ENCODE measurements at places on chromosomes 1 and 21.

DNA sequence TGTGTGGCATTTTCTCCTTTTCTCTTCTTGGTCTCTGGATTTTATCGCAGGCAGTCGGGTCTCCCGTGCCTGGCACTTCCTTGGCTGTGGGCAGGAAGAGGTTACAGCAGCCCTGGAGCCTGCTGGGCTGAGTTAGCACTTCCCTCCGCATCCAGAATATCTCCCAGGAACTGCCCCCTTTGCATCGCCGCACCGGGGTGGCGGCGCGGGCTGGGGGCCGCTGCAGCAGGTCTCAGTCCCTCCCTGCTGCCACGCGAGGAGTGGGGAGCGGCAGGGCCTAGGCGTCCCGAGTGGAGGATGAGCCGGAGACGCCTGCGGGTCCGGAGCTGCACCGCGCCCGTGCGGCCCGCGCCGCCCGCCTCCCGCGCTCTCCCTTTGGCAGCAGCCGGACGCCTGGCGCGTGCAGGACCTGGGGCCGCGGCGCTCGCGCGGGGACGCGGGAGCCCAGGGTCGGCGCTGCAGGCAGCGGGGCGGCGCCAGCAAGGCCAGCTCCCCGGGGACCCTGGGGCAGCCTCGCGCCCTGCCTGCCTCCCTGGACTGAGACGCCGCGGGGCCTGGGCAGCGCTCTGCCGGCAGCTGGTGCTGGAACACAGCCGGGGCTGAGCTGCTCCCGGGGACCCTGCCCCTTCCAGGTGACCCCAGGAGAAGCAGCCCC is 192.8 kb downstream of the PRDM2 start:
- DNase-seq, result no peak

- DNase-seq, result no peak
Measured at GRCh38 chr1:102790997-102791396, 317.3 kb downstream of the COL11A1 start.

GRCh38 chr1:181551249-181551648 is 67.9 kb downstream of the CACNA1E start:
- DNase-seq, result no peak

GRCh38 chr1:172938681-172939080 is 112.1 kb downstream of the TNFSF18 start:
- no peak for DNase-seq

GRCh38 chr1:228204958-228205357 is 2.9 kb upstream of the OBSCN start:
- no peak for DNase-seq

DNA sequence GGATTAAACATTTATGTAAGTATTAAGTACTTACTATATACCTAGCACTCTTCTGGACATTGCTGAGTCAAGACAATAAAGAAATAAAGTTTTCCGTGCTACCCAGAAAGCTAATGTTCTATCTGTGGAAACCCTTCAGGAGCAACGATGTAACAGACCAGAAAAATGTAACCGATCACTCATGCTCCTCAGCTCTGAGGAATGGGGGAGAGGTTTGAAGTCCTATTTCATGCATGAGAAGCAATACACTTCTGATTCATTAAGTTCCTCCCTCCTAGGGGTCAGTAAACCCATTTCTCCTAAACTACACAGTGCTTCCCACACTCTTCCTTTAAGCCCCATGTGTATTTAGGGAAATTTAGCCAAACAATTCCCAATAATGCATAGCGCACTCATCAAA is 25.6 kb upstream of the KAZN start:
- DNase-seq, result no peak

DNA sequence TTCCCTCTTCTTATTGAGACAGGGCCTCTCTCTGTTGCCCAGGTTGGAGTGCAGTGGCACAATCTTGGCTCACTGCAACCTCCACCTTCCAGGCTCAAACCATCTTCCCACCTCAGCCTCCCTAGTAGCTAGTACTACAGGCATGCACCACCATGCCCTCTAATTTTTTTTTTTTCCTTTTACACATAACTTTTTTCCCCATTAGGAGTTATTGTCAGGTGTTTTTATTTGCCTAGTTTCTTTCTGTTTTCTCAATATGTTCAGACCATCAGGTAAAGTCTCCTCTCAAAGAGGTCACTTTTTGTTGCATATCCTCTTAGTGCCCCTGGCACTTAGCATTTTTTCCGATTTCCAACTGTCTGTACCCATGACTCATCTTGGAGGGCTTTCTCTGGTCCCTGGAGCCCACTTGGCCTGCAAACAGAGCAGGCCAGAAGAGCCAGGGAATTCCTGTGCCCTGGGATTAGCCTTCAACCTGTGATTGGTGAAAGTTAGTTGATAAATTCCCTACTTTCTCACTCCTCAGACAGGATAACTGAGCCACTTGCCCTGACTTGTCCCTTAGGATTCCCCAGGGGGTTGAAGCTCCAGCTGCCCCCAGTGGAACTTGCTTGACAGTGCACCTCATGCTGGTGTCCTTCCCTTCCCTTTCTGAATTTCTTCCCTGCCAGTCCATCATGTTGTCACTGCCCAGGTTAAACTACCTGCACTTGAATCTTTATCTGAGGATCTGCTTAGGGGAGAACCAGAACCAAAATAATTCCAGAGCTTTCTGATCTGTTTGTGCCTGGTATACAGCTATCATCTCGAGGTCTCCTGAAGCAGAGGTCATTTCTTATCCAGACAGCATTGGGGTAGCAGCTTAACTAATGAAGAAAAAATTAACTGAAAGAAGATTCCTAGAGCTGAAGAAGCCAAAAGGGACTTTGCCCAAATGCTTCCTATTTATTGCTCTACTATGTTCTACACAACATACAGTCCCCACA is 2.4 kb downstream of the NTPCR start:
- no peak for DNase-seq

GRCh38 chr1:188023206-188023605 is 1194.5 kb downstream of the PLA2G4A start:
- no peak for DNase-seq

GRCh38 chr1:155649676-155650075 is 38.9 kb downstream of the YY1AP1 start:
- DNase-seq, result no peak

GRCh38 chr1:181169281-181169865 is 80.9 kb downstream of the IER5 start:
- DNase-seq, result no peak

GRCh38 chr1:205930799-205931281 is 12.4 kb downstream of the SLC26A9 start:
- DNase-seq, result no peak

GRCh38 chr21:36437745-36438128 is 42.2 kb downstream of the CLDN14 start:
- DNase-seq, result no peak

DNA sequence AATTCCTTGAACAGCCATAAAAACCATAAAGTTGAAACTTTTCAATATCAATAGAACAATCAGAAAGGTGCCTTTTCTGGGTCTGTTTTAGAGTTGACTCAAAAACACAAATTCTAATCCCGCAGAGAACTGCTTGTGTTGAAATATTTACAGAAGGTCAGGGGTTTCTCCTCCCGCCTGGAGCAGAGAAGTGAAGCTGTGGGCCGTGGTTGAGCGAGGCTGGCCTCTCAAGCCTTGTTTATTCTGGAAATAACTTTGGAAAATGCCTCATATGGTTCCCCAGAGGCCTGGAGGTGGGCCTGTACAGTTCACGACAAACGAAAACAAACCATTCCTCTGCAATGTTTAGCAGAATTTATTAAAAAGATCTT is 90.8 kb upstream of the ERRFI1 start:
- DNase-seq, result no peak

DNA sequence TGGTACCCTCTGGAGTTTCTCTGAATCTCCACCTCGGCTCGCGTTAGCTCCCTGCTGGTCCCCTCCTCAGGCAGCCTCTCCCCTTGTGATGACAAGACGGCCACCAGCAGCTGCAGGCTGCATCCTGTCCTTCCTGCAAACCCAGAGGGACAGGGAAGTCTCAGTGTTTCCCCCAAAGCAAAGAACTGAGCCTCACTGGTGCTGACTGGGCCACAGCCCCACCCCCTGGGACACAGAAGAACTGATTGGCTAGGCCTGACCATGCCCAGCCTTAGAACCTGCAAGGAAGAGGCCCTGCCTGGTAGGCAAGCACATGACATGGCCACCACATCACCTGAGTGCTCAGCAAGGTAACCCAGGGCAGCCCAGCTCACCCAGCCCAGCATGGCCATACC is 34.6 kb downstream of the TMEM51 start:
- DNase-seq, result no peak

DNA sequence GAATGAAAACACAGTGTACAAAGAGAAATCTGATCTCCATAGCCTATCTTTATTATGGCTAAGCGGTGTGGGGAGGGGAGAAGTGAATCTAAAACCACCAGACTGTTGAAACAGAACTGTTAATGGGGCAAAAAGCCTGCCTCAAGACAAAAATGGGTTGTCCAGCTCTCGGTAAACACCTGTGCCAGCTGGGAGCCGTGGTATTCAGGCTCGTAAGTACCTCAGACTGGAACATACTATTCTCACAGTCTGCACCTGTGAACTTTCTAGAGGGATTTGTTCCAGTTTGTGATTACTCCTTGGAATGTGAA is 42.7 kb upstream of the ATP1A1 start:
- DNase-seq, result no peak

DNA sequence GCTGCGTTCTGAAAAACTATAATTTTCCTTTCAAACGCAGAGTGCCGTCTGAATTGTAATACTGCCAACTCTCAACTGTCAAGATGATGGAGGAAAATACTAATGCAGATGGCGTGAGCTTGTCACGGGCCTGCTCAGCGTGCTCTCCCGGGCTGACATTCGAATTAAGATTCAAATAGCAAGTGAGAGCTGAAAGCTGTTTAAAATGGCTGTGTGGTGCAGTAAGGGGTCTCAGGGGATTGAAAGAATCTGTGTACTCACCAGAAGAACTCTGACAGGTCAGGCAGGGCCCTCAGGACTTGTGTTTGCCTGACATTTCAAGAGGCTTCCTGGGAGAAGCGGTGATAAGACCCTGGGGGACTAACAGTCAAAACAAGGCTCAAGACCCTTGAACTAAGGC is 33.1 kb downstream of the ZMYND12 start:
- no peak for DNase-seq

GRCh38 chr1:244741692-244742091 is 88.8 kb downstream of the DESI2 start:
- no peak for DNase-seq

GRCh38 chr1:180002437-180002836 is 47.8 kb downstream of the CEP350 start:
- no peak for DNase-seq

DNA sequence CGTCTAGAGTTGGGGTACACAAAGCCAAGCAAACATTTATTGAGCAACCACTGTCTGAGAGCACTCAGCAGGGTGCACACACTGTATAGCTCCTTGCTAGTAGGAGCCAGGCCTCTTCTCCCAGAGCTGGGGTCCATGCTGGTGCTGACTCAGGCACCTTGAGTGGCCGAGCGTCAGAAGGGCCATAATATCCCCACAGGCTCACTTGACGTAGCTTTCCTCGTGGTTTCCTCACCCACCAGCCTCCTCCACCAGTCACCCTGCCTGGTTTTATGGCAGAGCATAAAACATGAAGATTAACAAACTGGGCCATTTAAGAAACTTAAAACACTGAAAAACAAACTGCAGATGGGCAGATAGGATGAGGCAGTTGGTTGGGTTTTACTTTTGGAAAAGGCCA is 361.5 kb downstream of the HHAT start:
- DNase-seq, result no peak

- DNase-seq, result no peak
Measured at GRCh38 chr21:33395891-33396331, 7.3 kb upstream of the IFNGR2 start.

DNA sequence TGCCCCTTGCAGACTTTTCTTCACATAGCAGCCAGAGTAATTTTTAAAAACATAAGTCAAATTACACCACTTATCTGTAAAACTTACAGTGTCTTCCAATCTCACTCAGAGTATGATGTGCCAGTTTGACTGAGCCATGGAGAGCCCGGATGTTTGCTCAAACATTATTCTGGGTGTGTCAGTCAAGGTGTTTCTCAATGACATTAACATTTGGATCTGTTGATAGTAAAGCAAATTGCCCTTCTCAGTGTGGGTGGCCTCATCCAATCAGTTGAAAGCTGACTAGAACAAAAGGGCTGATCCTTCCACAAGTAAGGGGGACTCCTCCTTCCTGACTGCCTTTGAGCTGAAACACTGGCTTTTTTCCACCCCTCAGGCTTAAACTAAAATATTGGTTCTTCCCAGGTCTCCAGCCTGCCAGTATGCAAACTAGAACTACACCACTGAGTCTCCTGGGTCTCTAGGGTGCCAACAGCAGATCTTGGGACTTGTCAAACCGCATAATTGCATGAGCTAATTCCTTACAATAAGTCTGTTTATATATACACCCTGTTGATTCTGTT is 157.9 kb upstream of the CTTNBP2NL start:
- DNase-seq, result no peak
